ENCODE measurements at places on chromosomes 1 and 21. TPM values are rescaled to one million over a fixed set of nuclear protein-coding genes. Genes with fewer than 3 reads are reported as not detected.

Gene KRTAP20-4
- not detected for total RNA-seq

Gene KRTAP21-2
- not detected for total RNA-seq

Gene RHOU
- total RNA-seq, result 46.1 TPM

Gene COL6A2
- total RNA-seq, result 15.5 TPM

Gene GJB4
- total RNA-seq, result not detected

Gene KRTAP22-2
- total RNA-seq, result not detected

Gene TRAPPC10
- total RNA-seq, result 15.1 TPM

Gene SHISA4
- 22.4 TPM for total RNA-seq

Gene KRTAP19-1
- not detected for total RNA-seq

Gene SPATC1L
- 4.9 TPM for total RNA-seq

Gene SPRR2D
- not detected for total RNA-seq

Gene SLAMF6
- total RNA-seq, result under 0.01 TPM

Gene RIMS3
- 24.1 TPM for total RNA-seq

Gene S100A4
- 1.6 TPM for total RNA-seq

Gene GPR37L1
- 0.82 TPM for total RNA-seq

Gene RGS18
- 0.41 TPM for total RNA-seq

Gene RNF2
- total RNA-seq, result 142 TPM

Gene HAO2
- total RNA-seq, result under 0.01 TPM

Gene NBPF10
- total RNA-seq, result 0.41 TPM

Gene L1TD1
- total RNA-seq, result 0.41 TPM

Gene ZBTB8A
- total RNA-seq, result 43.2 TPM

Gene LMX1A
- total RNA-seq, result not detected

Gene A3GALT2
- total RNA-seq, result not detected

Gene PLD5
- 2.0 TPM for total RNA-seq

Gene TRIM63
- not detected for total RNA-seq

Gene DIO1
- total RNA-seq, result not detected

Gene BRINP3
- total RNA-seq, result 51.8 TPM

Gene F13B
- not detected for total RNA-seq

Gene MAGI3
- 31.8 TPM for total RNA-seq

Gene AMY1C
- total RNA-seq, result not detected

Gene C1orf210
- total RNA-seq, result not detected

Gene SLAMF9
- not detected for total RNA-seq

Gene PLEKHG5
- total RNA-seq, result 24.9 TPM

Gene PTGFR
- total RNA-seq, result 7.7 TPM

Gene CNR2
- total RNA-seq, result not detected

Gene SLC30A10
- total RNA-seq, result 19.2 TPM

Gene SLC26A9
- not detected for total RNA-seq

Gene BRINP2
- 17.1 TPM for total RNA-seq

Gene LCA5L
- under 0.01 TPM for total RNA-seq

Gene PSMG1
- 27.3 TPM for total RNA-seq

Gene KIFAP3
- total RNA-seq, result 275 TPM

Gene HPCA
- 21.6 TPM for total RNA-seq

Gene BLZF1
- 24.9 TPM for total RNA-seq

Gene CFH
- 30.6 TPM for total RNA-seq

Gene DLGAP3
- 3.3 TPM for total RNA-seq

Gene SLC45A1
- total RNA-seq, result 8.6 TPM

Gene DDAH1
- total RNA-seq, result 45.2 TPM

Gene HSD3B1
- total RNA-seq, result not detected

Gene TPTE
- not detected for total RNA-seq

Gene S100A5
- not detected for total RNA-seq

Gene OR6K3
- total RNA-seq, result not detected

Gene RPE65
- total RNA-seq, result 0.41 TPM

Gene BTBD8
- total RNA-seq, result 61.1 TPM

Gene DTL
- 2.9 TPM for total RNA-seq

Gene SAMD13
- 5.3 TPM for total RNA-seq

Measured in frontal cortex (tissue), 4 donors.